ENCODE measurements at places on chromosomes 7 and 10. TPM values are rescaled to one million over a fixed set of nuclear protein-coding genes. Genes with fewer than 3 reads are reported as not detected.

IFRD1 gene
- 27.6 TPM for total RNA-seq

GSAP gene
- 24.3 TPM for total RNA-seq

TACC2 gene
- 21.5 TPM for total RNA-seq

DNA sequence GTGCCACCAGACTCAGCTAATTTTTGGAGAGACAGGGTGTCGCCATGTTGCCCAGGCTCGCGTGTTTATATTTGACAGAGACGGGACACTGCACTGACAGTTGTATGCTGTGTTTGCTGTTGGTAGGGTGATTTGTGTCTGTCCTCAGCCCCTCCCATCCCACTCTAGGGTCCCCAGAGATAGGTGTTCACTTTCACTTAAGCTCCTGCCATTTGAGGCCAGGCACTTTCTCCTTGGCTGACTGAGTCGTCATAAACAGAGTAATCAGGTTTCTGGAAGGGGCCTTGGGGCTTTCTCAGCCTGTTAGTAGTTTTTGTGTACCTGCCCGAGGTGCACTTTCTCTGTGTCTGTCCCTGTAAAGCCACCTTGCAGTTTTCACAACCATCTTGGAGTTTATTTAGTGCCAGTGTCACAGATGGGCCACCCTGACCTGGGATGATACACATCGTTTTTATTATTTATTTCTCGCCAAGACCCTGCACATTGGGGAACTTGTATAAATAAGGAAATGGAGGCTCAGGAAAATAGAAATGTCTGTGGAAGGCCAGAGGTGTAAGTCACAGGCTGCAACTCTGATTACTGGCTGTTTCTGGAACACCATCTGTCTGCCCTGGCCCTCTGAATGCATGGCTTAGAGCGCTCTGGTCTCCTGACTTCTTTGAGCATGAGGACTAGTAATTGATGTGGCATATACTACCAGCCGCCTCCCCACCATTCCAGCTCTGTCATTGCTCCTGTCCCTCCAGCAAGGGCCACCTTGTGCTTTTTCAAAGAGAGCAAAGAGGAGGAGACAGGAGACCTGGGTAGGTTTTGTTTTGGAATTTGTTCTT, 81.9 kb upstream of the PDCD4 start:
- DNase-seq, result no peak

DNA sequence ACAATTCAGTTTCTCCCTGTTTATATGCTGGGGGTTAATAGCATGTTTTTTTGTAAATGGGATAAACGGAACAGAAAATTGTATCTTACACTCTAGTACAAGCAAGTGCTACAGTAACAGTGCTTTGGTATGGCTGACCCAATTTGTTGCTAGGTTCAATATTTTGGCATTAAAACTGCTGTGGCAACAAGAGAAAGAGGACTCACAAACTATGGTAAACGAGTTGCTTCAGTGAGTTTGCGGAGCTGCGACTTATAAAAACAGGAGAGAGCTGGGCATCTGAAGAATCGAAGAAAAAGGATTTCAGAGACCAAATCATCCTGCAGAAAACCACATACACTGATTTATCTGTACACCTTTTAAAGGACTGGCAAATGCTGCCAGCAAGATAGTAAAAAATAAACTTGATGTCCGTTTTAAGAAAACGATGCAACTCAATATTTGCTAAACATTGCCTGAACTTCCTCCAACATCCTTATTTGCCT, 2.2 kb downstream of the GLUD1 start:
- no peak for DNase-seq

DNA sequence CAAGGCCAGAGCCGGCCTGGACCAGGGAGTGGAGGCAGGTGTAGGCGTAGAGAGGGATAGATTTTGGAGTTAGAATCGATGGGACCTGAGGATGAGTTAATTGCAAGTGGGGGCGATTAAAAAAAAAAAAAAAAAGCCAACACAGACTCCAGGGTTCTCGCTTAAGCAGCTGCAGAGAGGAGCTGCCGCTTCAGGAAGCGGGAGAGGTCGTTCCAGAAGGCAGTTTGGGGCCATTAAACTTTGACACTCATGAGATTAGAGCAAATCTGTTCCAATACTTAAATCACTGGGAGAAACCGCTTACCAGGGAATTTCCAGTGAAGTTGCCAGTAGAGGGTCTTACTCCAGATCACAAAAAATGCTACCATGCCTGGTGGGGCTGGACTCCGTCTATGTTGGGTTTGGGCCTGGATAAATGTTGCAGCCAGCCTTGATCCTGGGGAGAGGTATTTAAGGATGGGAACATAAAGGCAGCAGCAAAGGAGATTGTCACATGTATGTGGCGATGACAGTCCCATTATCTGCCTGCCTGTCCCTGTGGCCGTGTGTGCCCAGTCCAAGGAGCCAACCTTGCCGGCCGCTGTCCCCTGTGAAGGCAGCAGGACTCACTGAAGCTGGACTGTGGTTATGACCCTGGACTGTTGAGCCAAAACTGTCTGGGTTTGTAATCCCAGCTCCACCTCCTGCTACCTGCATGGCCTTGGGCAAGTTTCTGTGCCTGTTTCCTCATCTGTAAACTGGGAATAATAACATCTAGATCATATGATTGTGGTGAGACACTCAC, 23.9 kb upstream of the GRID1 start:
- DNase-seq, result no peak

DNA sequence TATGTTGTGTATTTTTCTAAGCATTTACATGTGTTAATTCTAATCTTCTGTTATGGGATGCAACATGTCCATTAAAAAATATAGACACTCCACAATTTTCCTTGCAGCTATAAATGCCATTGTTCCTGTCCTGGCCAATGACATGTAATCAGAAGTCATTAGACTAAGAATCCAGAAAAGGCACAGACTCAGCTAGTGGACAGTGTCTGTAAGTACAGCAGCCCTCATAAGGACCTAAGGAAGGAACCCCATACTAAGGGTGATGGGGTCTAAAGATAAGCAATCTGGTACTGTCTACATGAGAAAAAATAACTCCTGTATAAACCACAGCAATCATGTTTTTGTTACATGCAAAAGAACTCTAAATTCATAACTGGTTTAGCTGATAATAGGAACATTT, 115.9 kb downstream of the GPR85 start:
- DNase-seq, result no peak

CH25H gene
- total RNA-seq, result 0.10 TPM

DNA sequence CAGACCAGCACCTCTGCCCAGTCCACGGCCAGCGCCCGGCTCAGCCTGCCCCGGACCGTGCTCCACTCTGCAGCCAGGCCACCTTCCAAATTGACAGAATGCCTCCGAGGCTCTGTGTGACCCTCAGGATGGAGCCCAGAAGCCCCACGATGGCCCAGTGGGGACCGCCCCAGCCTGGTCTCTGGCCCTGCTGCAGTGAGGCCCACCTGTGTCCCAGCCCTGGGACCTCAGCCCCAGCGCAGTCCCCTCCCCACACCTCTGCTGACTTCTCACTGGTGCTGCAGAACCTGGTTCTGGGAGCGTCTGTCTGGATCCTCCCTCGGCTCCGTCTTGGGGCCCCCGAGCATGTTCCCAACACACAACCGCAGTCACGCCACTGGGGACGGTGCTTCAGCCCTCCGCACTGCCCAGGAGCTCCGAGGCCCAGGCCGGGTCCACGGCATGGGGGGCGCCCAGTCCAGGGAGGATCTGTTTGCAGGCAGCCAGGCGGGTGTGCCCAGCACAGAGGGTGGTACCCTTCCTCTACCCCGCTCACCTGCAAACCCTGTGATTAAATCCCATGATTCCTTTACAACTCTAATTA, 248.1 kb downstream of the ELFN1 start:
- no peak for DNase-seq

DNA sequence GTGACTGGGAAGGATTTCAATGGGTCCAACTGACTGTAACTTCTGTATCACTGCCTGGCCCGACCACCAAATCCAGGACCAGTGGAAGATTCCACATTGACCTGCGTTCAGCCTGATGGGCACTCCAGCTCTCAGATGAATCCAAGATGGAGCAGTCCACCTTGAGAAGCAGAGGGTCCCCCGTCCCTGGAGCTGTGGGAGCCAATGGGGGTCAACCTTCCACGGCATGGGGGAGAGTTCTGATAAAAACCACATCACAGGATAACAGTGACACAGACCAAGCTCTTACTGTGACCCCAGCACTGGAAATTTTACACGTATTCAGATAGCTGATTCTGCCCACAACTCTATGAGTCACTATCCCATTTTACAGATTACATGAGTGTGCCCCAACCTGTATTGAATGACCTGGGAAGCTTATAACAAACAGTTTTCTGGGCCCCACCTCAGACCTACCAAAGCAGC, 11.2 kb downstream of the ZCCHC24 start:
- no peak for DNase-seq

DNA sequence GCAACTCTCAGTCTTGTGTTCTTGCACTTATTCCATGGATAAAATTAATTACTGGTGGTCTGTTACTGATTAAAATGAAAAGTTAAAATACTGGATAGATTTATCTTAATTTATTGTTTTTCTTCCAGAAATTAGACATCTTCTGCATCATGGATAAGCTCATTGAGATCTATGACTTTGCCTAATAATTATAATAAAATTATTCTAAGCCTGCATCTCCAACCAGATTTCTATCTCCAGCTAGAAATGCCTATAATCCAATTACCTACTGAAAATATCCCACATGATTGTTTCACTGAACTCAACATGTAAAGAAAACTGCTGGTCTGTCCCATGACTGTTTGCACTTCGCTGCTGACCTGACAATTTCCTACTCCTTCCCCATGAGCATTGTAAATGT, 88.3 kb upstream of the ACBD5 start:
- no peak for DNase-seq

All from left lobe of liver (tissue), 2 donors.